Astrocyte of the spinal cord (primary cell): ENCODE measurements at places on chromosomes 7 and 10.
A peak's percentile ranks its signal among the peaks of the same experiment; 100 is the strongest.

DNA sequence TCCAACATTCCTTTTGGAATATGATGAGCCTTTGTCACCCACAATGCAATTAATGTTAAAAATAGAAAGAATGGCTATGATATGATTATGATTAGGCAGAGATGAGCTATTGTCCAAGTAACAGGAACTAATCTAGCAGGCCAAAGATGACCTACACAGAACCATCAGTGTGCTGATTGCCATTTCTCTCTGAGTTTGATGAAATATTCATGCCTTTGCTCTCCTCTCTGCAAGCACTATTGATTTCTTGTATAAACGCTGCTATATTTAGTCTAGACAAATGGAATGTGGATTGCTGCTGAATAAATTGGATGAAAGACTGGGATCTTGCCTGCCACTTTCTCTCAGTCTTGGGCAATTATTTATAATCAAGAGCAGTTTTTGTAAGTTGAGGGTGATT is 85.4 kb downstream of the HDAC9 start:
- no peak for DNase-seq

- peak; percentile 61 for DNase-seq
Measured at GRCh38 chr10:79487296-79488194, 24.8 kb upstream of the EIF5AL1 start.

DNA sequence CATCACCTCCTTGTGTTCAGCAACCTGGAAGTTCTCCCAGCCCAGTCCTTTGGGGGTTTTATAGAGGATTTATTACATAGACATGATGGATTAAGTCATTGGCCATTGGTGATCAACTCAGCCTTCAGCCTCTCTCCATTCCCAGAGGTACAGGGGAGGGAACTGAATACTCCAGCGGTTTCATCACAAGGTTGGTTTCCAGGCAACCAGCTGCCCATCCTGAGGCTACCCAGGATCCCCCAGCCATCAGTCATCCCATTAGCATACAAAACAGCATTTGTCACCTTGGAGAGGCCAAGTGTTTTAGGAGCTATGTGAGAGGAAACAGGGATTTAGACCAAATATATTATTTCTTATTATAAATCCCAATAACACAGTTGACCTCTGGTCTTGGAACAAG is 584.8 kb upstream of the NRP1 start:
- DNase-seq: no peak

DNA sequence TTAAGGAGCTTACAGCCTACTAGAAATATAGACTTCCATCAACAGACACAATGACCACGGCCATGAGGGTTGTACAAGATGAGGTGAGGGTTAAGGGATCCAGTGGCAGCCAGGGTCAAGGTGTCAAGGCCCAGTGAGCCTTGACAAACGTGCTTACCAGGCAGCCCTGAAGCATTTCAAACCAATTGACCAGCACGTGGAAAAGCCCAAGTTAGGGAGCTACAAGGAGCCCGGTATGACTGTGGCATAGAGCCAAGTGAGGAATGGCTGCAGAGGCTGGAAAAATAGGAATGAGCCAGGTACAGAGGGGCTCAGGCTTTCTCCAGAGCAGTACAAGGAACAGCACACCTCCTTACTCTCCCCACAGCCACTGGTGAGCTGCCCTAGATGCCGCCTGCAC is 12.7 kb downstream of the AFAP1L2 start:
- no peak for DNase-seq

DNA sequence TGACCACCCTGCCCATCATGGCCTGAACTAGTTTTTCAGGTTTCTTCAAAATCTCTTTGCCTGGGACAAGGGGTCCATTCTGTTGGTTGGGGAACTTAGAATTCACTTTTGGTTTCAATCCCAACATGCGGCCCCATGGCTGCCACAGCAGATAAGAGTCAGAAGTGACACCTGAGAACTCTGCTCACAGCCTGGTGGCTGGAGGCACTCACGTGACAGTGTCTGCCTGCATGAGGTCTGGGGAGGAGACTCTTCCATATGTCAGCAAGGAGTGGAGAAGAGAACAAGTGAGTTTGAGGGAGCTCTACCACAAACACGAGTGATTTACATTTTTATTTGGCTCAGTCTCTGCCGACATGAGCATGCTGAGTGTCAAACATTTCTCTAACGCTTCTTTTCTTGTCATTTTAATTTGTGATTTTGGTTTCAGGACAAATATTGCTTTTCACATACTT is 370.4 kb downstream of the TNS3 start:
- DNase-seq: no peak

GRCh38 chr7:80515298-80515697 is 3.4 kb upstream of the GNAT3 start:
- DNase-seq: no peak

DNA sequence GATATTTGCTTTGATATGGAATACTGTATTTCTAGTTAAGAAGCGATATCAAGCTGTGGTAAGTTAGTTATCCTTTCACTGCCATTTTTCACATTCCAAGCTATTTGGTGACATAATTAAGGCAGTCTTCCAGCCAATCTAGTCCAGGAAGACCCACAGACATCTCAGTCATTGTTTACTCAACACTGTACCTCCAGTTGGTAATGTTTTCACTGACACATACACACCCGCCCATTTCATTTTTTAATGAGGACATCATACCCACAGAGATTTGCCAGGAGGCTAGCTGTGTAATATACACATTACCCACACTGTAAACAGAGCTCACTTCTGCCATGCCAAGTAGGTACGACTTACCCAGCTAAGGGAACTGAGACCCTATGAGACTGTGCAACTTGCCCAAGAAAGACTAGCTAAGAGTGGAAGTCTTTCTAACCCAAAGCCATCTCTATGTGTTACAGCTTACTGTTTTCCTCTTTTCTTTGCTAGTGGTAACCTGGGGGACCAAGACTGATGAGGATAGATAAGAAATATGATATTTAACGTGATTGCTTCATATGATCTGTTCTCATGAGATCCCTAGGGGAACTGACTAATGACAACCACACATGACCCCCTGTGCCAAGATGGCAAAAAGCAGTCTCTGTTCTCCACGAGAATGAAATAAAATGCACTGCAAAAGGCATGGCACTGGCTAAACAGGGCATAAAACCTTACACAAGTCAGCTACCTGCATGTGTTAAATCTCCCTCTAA is 179.0 kb downstream of the DGKI start:
- peak; percentile 84 for DNase-seq

DNA sequence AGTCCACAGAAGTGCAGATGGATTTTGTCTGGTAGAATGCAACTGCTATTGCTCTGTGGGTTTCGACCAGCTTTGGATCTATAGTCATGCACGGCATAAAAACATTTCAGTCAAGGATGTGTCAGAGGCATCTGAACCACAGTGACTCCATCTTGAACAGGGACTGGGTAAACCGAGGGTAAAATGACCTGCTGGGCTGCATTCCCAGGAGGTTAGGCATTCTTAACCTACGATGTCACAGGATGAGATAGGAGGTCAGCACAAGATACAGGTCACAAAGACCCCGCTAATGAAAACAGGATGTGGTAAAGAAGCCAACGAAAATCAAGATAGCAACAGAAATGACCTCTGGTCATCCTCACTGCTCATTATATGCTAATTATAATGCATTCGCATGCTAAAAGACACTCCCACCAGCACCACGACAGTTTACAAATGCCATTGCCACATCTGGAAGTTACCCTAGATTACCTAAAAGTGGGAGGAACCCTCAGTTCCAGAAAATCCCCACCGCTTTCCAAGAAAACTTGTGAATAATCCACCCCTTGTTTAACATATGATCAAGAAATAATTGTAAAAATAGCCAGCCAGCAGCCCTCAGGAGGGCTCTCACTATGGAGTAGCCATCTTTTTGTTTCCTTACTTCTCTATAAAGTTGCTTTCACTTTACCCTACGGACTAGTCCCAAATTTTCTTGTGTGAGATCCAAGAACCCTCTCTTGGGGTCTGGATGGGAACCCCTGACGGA is 50.7 kb upstream of the CPXM2 start:
- no peak for DNase-seq

DNA sequence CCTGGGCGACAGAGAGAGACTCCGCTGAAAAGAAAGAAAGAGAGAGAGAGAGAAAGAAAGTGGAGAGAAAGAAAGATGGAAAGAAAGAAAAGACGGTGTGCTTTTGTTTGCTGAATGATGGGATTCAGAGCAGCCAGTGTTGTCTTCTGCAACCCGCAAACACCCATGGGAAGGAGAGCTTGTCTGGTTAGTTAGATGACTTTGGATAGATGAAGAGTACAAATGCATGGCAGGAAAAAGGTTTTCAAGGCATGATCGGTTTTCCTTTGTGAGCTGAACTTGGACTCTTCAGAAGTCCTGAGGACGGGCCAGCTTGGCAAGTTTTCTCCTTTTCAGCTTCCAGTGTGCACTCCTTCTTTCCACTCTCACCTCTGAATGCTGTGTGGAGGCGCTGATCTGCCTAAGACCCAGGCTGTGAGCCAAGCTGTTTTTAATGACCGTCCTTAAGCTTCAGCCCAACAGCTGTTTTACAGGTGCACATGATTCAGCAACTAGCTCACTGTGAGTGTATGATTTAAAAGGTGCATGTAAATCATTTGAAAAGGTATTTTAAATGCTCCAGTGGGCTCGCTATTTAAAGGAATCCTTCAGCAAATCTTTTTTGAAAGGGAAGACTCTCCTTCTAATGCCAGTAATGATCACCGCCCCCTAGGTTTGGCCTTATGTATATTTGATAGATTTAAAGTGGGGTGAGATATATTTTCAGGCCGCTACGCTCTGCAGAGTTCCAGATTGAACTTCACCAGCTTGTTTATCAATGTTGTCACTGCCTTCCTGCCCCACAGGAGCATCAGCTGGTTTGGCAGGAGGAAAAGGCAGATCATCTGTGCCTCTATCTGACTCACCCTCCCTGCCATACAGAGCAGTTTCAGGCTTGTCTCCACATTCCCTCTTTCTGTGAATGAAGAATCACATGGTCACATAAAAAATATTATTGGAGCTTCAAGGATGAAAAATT is 115.0 kb downstream of the PLXDC2 start:
- DNase-seq: peak; percentile 65

- DNase-seq: no peak
Measured at GRCh38 chr10:51743146-51743545, 43.8 kb upstream of the CSTF2T start.

DNA sequence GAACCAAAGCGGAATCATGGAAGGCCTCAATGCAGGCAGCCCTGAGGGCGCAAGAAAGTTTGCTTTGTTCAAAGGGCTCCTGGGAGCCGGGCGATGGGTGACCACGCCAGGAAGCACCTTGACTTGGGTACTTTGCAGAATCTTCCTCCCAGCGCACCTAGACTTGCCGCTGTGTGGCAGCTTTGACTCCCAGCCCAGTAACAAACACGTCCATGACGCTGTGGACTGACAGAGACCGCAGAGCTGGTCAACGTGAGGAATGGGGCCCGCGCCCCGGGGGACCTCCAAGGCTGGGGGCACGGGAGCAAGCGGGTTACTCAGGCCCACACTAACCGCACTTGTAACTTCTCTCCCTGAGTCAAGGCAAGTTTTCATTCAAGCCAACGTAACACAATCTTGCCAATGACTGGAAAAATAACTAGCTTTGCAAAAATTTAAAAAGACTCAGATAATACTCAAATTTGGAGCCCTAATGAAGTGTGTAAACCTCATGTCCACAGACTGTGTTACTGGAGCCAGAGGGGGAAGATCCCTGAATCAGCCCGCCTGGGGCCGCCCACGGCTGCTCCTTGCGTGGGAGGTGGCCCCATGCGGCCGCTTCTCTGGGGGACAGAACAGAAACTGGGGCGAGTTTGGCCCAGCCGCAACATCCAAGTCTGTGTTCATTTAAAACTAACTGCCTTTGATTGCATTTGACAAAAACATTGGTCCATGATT is 130.8 kb downstream of the DNAJB6 start:
- DNase-seq: no peak

- no peak for DNase-seq
Measured at GRCh38 chr7:75867390-75867717, 11.5 kb upstream of the RHBDD2 start.

DNA sequence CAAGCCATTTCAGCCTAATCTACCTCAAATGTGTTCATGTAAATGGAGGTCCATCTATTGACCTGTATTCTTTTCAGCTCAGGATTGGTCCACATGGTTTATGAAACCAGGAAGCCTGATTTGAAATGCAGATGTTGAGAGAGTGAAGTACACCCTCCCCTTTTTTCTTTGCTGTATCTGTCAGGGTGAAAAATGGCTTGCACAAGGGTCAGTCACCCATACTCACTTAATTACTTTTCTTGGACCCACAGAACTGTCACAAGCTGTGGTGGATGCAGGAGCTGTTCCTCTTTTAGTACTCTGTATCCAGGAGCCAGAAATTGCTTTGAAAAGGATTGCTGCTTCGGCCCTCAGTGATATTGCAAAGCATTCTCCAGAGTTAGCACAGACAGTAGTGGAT is 41.2 kb downstream of the SPAG6 start:
- DNase-seq: no peak
